T-cell (primary cell): ENCODE measurements at places on chromosomes 6 and 20. TPM values are rescaled to one million over a fixed set of nuclear protein-coding genes. Genes with fewer than 3 reads are reported as not detected.

DNA sequence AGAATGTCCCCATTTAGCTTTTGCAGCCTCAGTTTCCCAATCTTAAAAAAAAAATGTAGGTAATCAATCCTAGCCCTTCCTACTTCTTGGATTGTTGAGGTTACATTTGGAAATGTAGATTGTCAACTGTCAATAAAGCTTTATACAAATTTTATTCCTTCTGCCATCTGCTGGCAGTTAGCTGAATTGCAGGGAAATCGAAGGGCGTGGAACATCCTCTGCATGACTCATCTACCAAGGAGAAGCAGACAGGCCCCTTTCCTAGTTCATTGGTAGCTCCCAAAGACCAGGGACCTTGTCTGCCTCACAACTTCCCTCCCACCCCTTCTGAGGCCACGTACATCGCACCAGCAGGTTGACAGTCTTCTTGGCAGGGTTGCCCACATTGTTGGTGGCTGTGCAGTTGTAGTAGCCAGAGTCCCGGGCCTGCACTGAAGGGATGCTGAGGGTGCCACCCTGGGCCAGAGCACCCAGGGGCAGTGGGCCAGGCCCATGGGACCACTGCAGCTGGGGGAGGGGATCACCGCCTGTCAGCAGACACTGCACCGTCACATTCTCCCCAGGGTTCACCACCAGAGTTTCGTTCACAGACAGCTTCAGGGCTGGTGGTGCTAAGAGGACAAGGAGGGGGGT, 43.6 kb downstream of the MDGA1 start:
- DNase-seq, result no peak
- H3K36me3 ChIP-seq, result no peaks in the 10 kb centered on the region
- H3K27ac ChIP-seq, result no peak overlapping the region
- H3K27me3 ChIP-seq, result peaks cover 5% of the 10 kb centered on the region
- H3K4me3 ChIP-seq, result no peak overlapping the region
- peaks cover 3% of the 10 kb centered on the region for H3K4me1 ChIP-seq

DNA sequence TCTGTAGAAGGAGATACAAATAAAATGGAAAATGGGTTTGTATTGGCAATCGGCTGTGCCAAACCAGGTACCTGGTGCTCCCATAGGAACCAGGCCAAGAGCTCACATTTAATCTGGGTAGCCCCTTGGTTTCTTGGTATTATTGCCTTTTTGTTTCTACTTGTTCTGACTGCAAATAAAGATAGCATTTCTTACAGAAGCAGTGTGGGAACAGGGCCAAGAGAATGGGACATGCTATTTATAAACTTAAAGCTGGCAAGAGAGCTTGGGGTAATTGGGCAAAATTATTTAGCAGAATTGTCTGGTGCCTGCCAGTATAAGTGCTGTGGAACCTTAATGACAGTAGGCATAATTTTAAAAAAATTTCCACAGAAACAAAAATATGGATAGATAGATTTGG, 113.5 kb upstream of the GLP1R start:
- no peaks in the 10 kb centered on the region for H3K27me3 ChIP-seq
- DNase-seq, result no peak
- H3K4me1 ChIP-seq, result no peaks in the 10 kb centered on the region
- H3K27ac ChIP-seq, result no peak overlapping the region
- no peaks in the 10 kb centered on the region for H3K36me3 ChIP-seq

- no peaks in the 10 kb centered on the region for H3K27me3 ChIP-seq
- peaks cover 2% of the 10 kb centered on the region for H3K4me1 ChIP-seq
- H3K4me3 ChIP-seq, result no peak overlapping the region
- H3K27ac ChIP-seq, result no peak overlapping the region
- no peak for DNase-seq
- no peaks in the 10 kb centered on the region for H3K36me3 ChIP-seq
These were observed 19.1 kb downstream of the GCNT2 start for GRCh38 chr6:10540073-10540746.

- peaks cover 12% of the 10 kb centered on the region for H3K4me1 ChIP-seq
- no peaks in the 10 kb centered on the region for H3K27me3 ChIP-seq
- H3K36me3 ChIP-seq, result peaks cover 12% of the 10 kb centered on the region
These were observed 390.2 kb downstream of the UTRN start for GRCh38 chr6:144675231-144675861.

GRCh38 chr6:40986364-40986763, 52.7 kb downstream of the UNC5CL start:
- no peak overlapping the region for H3K27ac ChIP-seq
- H3K4me3 ChIP-seq, result no peak overlapping the region
- no peak for DNase-seq
- no peaks in the 10 kb centered on the region for H3K4me1 ChIP-seq

- peaks cover 8% of the 10 kb centered on the region for H3K4me1 ChIP-seq
- H3K36me3 ChIP-seq, result no peaks in the 10 kb centered on the region
- H3K27me3 ChIP-seq, result no peaks in the 10 kb centered on the region
- no peak overlapping the region for H3K4me3 ChIP-seq
- no peak for DNase-seq
These were observed 72.3 kb downstream of the SLC16A10 start for GRCh38 chr6:111159633-111160032.

Gene AIG1
- 8.9 TPM for total RNA-seq

Gene OTOR
- total RNA-seq, result not detected

Gene CST4
- not detected for total RNA-seq

Gene RIPPLY2
- total RNA-seq, result not detected
